Stimulated activated CD4-positive, alpha-beta T cell treated with anti-CD3 and anti-CD28 coated beads, Interleukin-15, amount 100 ng/mL, for 48 hours (primary cell): ENCODE measurements at places on chromosomes 1 and 21.

GRCh38 chr1:85449356-85449755 lies 15.6 kb downstream of the DDAH1 start:
- DNase-seq: no peak

GRCh38 chr1:203140743-203141520 lies 13.4 kb downstream of the ADORA1 start:
- no peak for DNase-seq

DNA sequence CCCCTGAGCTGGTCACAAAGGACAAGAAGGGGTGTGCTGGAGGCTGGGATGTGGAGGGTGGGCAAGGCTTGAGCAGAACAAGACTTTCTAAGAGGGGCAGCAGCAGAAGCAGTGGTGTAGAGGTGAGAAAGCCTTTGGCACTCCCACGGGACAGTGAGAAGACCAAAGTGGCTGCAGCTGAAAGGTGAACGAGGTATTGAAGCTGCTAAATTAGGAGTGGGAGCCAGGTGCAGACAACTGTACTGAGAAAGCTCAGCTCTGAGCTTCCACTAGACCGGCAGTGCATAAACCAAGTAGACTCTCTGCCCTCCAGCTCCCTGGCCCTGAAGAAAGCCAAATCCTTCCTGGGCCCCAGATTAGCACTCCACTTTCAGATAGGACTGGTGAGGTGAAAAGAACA lies 93.0 kb downstream of the VWA5B1 start:
- no peak for DNase-seq

GRCh38 chr1:18703041-18703621 lies 72.5 kb downstream of the PAX7 start:
- no peak for DNase-seq

DNA sequence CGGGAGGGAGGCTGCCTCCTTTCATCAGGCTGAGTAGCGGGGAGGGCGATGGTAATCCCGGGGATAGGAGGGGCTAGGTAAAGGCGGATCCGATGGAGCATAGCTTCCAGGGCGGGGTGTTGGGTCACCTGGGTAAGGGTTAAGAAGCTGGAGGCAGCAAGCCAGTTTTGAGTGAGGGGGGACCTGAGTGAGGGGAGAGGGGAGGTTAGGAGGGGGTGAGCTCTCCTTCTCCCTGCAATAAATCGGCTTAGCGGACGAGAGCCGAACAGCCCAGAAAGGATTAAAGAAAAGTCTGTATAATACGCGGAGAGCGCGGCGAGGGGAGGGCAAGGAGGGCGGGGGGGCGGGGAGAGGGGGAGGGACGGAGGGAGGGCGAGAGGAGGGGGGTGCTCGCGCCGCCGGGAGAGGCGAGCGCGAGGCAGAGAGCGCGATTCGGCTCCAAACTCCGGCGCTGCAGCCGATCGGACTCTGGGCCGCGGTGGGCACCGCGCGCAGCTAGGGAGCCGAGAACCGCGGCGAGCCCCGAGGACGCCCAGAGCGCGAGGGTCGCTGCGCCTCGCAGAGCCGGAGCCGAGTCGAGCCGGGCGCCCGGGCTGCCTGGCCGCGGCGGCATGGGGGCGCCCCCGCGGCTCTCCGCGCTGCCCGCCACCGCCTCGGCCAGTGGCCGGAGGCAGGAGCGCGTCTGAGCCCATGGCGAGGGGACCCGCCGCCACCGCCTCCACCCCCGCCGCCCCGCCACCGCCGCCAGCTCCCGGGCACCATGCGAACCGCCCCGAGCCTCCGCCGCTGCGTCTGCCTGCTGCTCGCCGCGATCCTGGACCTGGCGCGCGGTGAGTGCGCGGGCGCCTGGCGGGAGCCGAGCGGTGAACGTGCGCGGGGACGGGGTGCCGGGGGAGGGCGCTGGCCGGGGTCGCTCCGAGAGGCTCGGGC lies at the start of gene IGSF21:
Gene IGSF21 (plus strand): TSS at position 430 of the 930 bp plus-strand sequence. CDS start 331 bp downstream, at position 761.
- DNase-seq: no peak

GRCh38 chr21:45113543-45113942 lies 39.2 kb downstream of the ADARB1 start:
- no peak for DNase-seq

DNA sequence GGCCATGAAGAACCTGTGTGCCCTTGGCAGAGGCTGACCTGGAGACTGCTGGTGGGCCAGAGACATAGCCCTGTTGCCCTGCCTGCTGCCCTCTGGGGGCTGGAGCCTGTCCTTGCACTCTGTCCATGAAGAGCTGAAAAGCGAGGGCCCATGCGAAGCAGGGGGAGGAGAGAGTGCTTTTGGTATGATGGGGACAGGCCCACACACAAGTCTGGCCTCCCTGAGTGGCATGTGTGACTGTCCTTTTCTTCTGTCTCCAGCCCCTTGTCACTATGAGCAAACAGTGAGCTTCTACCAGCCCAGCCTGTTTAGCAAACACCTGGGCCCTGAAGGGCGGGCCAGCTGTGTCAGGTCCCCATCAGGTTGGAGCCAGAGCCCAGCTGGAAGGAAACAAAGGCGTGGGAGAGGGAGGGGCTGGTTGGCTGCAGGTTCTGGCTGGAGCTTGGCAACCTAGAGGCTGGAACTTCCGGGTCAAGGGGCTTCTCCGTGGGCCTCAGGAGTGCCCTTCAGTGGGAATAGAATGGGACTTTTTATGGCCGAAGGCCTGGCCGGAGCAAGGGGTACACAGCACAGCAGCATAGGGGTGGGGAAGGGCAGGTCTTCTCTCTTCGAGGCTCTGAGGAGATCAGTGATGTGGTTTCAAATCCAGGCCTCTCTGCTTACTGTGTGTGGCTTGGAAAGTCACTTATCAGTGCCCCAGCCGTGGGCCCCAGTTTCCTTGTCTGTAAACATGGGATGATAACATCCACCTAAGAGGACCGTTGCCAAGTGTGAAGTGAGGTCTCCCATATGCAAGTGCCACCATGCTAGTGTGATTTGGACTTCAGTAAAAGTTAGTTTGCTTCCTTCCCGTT lies 14.3 kb downstream of the QSOX1 start:
- DNase-seq: no peak

DNA sequence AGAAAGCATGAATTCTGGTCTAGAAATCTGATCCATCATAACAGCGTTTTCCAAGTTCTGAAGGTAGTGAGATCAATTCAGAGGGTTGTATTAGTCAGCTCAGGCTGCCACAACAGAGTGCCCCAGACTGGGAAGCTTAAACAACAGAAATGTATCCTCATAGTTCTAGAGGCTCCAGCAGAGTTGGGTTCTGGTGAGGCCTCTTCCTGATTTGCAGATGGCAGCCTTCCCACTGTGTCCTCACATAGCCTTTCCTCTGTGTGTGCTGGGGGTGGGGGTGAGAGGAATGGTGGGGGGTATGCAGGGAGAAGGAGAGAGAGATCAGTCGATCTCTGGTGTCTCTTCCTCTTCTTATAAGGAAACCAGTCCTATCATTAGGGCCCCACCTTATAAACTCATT lies 15.1 kb downstream of the ZBTB8B start:
- DNase-seq: no peak

GRCh38 chr1:193234530-193234929 lies 48.1 kb upstream of the B3GALT2 start:
- no peak for DNase-seq

DNA sequence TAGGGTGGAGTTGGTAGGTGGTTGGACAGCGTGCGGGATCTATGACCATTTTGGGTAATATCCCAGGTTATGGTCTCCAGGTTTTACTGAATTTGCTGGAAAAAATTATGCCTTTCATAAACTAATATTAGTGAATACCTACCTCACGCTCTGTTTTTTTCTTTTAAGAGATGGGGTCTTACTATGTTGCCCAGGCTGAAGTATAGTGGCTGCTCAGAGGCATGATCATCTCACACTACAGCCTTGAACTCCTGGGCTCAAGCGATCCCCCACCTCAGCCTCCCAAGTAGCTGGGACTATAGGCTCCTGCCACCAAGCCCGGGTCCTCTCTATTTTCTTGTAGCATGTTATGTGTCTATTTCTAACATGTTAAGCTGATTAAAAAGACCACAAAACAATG lies 100.2 kb downstream of the RHOU start:
- no peak for DNase-seq

GRCh38 chr1:27856561-27857343 lies 15.6 kb upstream of the THEMIS2 start:
- no peak for DNase-seq

- DNase-seq: no peak
These were observed 27.4 kb upstream of the PWP2 start for GRCh38 chr21:44079846-44080245.

DNA sequence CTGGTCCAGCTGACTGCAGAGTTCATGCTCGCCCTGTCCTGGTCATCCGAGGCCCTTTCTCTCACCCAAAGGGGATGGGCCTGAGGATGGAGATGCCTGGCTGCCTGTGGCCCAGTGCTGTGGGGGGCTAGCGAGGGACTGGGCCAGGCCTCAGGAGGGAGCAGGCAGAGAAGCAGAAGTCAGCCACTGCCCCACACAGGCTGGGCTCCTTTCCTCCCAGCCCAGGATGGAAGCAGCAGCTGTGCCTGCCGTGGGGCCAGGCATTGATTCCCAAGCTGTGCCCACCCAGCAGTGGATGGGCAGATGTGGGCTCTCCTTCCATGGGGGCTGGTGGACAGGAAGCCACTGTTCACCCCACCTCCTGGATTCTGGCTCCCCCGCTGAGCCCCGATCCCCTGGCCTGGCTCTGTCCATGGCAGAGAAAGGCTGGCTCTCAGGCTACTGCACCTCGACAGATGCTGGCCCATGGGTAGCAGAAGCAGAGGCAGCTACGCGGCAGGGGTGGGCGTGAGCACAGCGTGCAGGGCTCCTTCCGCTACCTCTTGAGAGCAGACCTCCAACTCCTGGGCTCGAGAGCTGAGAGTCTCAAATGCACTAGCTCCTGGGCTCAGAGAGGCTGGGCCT lies 24.6 kb downstream of the RUNX3 start:
- no peak for DNase-seq

- no peak for DNase-seq
These were observed 14.1 kb downstream of the TTC3 start for GRCh38 chr21:37087188-37087587.

DNA sequence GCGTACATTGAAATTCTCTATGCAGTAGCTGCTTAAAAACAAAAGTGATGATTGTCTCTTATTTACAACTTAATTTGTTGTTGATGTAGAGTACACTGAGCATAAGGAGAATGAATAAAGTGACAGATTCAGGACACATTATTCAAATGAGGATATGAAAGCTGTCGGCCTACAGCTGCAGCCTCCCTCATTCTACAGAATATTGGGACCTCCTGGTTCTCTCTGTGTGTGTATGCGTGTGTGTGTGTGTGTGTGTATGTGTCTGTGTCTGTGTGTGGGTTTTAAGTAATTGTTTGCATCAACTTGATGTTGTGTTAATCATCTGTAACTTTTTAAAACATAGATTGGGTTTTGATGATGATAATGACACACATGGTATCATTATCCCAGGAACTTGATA lies 17.9 kb downstream of the PROX1 start:
- no peak for DNase-seq

GRCh38 chr1:183909672-183910071 lies 104.8 kb downstream of the RGL1 start:
- DNase-seq: no peak

DNA sequence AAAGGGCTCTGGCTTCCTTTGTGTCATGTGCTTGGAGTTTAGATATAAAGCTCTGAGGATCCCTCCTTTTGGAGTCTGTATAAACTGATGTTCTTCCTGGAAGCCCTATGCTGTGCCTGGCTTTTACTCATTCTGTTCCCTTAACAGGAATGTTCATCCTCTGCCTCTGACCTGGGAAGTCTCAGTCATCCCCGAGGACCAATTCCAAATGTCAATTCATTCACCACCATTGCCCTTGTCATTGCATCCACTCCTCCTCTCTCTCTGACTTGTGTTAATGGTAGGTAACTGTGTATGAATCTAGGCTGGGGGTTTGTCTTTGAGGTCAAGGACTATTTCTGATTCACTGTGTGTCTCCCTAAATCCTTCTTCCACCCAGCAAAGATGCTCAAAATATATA lies 204.2 kb upstream of the CAMK1G start:
- no peak for DNase-seq

DNA sequence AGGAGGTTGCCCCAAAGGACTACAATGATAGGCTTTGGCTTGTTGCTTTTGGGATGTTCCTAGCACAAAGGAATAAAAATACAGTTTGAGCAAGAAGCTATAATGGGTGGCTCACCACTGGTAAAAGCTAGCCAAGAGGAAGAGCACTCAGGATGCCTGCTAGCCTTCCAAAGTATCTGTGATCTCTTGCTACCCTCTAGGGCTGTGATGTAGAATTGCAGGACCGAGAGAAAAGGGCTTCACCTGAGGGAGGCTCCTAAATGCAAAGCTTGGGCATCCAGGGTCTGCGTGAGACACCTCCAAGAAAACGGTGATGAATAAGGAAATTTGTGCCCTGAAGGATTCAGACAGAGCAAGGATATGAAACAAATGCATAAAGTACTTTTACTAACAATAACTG lies 17.7 kb downstream of the IVL start:
- DNase-seq: no peak

DNA sequence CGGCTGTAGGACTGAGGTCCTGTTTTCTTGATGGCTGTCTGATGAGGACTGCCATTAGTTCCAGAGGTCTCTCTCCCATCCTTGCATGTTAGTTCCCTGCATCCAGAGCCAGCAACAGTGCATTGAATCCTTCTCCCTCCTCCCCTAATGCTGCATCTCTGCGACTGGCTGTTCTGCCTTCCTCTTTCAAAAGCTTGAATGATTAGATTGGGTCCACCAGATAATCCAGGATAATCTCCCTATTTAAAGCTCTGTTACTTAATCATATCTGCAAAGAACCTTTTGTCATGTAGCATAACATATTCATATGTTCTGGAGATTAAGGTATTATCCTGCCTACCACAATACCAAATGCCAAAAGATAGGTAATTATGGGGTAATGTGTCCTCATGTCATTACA lies 377.5 kb downstream of the GPATCH2 start:
- no peak for DNase-seq

- no peak for DNase-seq
These were observed at the start of gene MAP3K7CL for GRCh38 chr21:29130270-29130969. Gene MAP3K7CL, plus strand, starts transcription at chr21:29130644. Its CDS starts 2,701 bp downstream, at chr21:29133345.

- no peak for DNase-seq
These were observed 5.2 kb upstream of the ERRFI1 start for GRCh38 chr1:8031176-8031785.

GRCh38 chr1:78884685-78885452 lies 121.7 kb downstream of the ADGRL4 start:
- DNase-seq: no peak

GRCh38 chr1:34165422-34165921 lies 442 bp upstream of the CSMD2 start:
- DNase-seq: no peak

DNA sequence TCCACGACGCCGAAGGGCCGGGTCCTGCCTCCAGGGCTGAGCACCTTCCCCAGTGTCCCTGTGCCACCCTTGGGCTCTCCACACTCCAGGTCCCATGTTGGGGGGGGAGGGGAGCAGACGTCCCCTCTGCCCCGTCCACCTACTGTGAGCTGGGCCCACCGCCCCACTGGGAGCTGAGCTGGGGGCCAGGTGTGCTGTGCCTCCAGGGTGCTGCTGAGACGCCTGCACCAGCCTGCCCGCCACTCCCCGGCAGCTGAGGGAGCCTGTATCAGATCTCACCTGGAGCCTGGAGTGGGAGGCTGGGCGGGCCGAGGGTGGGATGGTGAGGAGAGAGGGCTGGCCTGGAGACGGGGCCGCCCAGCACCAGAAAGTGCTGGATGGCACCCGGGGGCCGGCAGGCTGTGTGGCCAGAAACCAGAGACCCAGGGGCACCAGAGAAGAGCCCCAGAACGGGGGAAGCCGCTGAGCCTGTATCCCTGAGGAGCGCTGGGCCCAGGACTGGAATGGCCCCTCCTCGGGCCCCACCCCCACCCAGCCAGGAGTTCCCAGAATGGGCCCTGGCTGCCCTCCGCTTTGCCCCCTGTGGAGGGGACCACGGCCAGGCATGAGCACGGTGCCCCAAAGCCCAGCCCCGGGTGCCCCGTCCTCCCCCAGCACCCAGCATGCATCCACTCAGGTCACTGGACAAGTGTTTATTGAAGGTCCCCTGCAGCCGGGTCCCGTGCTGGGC lies 3.4 kb downstream of the TNFRSF18 start:
- DNase-seq: no peak
